Stimulated activated memory B cell treated with anti-CD40 and anti-IgM and Interleukin-4, amounts not matched to agents 10 μg/mL and 1 μg/mL and 100 μg/mL, for 72 hours (primary cell): ENCODE measurements at places on chromosomes 16 and 17.
A peak's percentile ranks its signal among the peaks of the same experiment; 100 is the strongest.

DNA sequence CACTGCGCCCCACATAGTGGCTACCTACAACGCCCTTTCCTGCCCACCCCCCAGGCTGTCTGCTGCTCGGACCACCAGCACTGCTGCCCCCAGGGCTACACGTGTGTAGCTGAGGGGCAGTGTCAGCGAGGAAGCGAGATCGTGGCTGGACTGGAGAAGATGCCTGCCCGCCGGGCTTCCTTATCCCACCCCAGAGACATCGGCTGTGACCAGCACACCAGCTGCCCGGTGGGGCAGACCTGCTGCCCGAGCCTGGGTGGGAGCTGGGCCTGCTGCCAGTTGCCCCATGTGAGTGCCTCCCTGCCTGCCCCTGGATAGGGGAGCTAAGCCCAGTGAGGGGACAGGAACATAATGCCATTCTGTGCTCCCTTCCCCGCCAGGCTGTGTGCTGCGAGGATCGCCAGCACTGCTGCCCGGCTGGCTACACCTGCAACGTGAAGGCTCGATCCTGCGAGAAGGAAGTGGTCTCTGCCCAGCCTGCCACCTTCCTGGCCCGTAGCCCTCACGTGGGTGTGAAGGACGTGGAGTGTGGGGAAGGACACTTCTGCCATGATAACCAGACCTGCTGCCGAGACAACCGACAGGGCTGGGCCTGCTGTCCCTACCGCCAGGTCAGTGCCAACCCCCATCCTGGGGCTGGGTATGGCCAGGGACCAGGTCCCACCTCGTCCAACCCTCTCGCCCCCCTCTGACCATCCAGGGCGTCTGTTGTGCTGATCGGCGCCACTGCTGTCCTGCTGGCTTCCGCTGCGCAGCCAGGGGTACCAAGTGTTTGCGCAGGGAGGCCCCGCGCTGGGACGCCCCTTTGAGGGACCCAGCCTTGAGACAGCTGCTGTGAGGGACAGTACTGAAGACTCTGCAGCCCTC is 7.1 kb downstream of the GRN start:
- no peak for ATAC-seq

DNA sequence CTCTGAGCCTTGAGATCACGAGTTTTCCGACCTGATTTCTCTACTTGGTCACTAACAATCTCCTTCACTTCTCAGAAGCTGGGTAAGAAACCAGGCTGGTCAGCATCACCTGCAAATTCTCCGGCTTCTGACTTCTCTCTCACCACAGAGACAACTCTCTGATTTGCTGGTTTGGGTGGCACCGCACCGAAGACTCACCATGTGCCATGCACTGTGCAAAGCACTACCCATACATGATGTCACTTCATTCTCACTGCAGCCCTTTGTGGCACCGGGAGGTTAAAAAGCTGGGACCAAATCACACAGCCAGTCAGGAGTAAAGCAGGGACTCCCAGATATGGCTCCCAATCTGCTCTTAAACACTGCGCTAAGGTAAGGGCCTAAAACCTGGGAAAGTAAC is 647 bp downstream of the VAC14 start:
- ATAC-seq = no peak

GRCh38 chr17:1628856-1629503 is 346 bp upstream of the SLC43A2 start:
- ATAC-seq = peak; percentile 87

GRCh38 chr17:47948706-47949196 is 7.4 kb downstream of the PNPO start:
- no peak for ATAC-seq

- ATAC-seq = no peak
Measured at GRCh38 chr17:60817192-60817591, 139.5 kb downstream of the BCAS3 start.

GRCh38 chr16:2854700-2855309 is 3.2 kb downstream of the PRSS22 start:
- ATAC-seq = no peak
